ENCODE measurements at places on chromosomes 11 and 22.

DNA sequence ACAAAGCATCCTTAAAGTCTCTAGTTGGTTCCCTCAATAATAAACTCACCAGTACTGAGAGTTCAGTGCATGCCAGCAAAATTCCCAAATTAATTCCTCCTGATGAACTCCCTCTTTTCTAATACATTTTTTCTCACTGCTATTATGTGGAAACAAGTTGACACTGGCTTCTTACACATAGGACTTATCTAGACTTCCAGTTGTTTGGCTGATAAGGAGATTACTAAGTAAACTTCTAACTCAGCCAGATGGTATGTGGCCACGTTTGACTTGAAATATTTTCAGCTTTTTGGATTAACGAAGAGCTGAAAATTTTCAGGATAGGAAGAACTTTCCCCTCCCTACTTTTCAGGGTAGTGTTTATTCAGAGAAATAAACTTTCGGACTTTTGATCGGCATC, 1154.2 kb upstream of the TENM4 start:
- DNase-seq, result no peak

GRCh38 chr11:58395581-58395980, 11.1 kb downstream of the OR5B3 start:
- DNase-seq, result peak; percentile 19

- DNase-seq, result no peak
Measured at GRCh38 chr22:34992672-34993071, 73.3 kb upstream of the ISX start.

DNA sequence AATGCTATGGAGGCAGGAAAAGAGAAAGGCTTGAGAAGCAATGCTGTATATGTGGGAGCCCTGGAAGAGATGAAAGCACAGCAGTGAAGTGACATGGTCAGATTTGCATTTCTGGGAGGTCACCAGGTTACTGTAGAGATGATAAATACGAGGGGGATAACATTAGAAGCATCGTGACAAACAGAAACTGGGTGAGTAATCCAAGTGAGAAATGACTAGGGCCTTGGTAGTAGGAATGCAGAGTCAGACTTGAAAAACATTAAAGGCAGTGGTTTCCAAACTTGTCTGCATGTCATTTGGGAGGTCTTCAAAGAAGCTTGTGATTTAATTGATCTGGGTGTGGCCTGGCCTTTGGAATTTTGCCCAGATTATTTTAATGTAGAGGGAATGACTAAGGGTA, 43.9 kb downstream of the CCDC34 start:
- peak; percentile 80 for DNase-seq

GRCh38 chr11:24866743-24867142, 369.9 kb downstream of the LUZP2 start:
- DNase-seq, result no peak

DNA sequence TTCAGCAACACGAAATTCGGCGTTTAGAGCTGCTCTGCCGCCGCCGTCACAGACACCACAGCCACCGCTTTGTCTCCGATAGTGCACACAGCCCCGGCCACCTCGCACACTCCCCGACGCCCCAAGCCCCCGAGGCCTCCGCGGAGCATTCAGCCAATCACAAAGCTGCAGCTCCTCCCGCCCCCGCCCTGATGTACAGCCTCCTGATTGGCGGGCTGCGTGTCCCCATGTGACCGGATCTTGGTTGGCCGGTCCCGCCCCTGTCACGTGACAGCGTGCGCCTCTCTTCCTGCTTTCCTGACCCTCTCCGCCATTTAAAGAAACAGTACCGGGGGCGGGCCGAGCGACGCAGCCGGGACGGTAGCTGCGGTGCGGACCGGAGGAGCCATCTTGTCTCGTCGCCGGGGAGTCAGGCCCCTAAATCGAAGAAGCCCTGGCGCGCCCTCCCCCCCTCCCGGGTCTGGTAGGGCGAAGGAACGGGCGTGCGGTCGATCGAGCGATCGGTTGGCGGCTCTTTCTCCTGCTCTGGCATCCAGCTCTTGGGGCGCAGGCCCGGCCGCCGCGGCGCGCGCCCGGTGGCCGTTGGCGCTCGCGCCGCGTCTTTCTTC, at the start of gene TUG1:
TSS of gene TUG1 (plus strand) at position 342 of the 608 bp plus-strand sequence.
- peak; percentile 98 for DNase-seq

DNA sequence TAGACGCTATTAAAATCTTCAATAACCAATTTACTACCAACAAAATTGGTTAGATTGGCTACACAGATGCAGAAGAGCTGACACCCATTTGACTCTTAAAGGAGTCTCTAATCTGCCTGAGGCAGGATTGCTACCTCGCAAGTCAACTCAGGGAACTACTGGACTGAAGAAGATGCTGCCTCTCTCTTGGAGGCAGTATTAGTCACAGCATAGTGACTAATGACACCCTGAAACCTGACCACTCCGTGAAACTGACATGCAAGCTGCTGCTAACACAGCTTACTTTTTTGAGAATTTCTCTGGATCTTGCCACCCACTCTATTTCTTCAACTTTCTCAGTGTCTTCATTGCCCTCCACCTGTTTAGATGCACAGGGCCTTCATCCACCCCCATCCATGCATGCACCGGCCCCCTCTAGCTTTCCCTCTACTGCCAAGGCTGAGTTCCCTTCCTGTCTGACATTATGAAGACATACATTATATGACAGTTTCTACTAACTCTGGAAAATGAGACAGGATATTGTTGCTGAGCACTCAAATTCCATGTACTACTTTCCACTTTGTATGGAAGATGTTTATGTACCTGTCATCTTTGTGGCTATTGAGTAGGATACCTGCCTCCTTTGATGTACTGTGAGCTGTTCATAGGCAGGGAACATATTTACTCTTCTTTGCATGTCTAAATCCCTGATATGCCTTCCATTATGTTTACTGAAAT, 183.2 kb downstream of the MSANTD4 start:
- DNase-seq, result peak; percentile 85

DNA sequence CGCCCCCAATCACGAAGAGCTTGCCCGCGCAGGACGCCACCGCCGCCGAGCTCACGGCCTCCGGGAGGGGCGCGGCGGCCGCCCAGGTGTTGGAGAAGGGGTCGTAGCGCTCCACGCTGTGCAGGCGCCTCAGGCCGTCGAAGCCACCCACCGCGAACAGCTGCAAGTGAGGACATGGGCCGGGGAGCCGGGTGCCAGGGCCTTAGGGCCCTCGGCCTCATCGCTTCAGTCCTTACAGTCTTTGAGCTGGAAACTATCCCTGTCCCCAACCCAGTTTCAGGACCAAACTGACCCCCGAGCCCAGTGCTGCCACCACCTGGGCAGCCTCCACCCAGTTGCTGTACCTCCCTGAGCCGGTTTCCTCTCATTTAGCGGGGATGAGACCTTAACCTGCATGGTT, 7.6 kb downstream of the KLHL35 start:
- peak; percentile 21 for DNase-seq

GRCh38 chr22:30910358-30910757, 58.2 kb downstream of the MORC2 start:
- DNase-seq, result no peak

DNA sequence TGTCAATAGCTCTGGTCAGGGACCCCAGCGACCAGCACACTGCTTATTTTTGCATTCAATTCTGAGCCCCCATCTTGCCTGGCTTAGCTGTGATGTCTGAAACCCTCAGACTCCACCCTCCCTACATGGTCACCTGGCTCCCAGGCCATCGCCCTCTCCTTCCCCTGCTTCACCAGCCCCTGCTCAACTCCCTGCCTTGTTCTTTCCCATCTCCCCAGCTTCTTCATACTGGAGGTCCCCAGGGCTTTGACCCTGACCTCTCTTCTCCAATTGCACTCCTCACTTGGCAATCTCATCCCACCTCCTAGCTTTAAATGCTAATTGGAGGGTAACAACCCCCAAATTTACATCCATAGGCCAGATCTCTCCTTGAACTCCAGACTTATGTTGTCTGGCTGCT, 84.3 kb upstream of the GNAZ start:
- no peak for DNase-seq

DNA sequence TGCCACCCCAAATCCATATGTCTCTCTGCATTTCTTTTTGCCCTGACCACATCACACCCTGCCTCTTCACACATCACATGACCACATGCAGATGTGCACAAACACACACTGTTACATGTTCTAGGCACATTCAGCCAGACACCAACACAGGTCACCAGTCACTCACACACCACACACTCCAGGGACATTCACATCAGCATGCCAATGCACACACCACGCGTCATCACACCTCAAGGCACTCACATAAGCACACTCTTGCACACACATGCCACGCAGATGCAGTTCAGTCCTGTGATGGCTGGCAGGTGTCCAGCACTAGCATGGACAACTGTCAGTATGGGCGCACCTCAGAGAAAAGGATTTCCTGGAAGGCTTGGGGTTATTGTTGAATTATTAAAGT, 77.0 kb upstream of the MYOD1 start:
- no peak for DNase-seq
